ENCODE measurements at places on chromosomes 3 and 15. TPM values are rescaled to one million over a fixed set of nuclear protein-coding genes. Genes with fewer than 3 reads are reported as not detected.

DNA sequence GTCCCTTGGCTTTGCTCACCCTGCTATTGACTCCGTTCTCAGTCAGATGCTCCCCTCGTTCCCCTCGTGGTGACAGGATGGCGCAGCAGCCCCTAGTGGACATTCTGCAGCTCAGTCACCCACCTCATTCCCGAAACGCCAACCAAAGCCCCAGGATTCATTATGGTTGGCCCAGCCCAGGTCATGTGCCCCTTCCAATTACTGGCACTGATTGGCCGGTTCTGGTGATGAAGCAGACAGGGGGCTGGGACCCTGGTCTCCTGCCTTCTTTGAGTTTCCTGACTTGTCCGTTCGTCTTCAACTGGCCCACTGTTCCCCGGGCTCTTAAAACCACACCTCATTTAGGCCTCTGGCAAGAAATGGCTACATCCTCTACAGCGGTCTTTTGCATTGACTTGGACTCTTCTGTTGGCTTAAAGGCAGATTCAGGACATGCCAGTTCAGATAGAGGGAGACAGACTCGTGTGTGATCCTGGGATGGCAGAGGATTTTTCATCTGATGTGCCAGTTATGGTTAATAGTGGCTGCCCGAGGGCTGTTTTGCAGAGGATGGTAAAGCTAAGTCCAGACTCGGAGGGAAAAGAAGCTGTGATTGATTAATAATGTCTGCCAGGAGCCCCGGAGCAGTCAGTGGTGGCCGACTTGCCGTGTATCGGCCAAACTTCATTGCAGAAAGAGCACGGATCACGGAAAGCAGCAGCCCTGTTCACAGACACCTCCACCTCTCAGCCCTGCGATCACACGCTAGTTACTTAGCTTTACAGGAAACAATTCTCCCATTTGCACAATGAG, 37.8 kb downstream of the LSM3 start:
- peak; percentile 32 for DNase-seq

DNA sequence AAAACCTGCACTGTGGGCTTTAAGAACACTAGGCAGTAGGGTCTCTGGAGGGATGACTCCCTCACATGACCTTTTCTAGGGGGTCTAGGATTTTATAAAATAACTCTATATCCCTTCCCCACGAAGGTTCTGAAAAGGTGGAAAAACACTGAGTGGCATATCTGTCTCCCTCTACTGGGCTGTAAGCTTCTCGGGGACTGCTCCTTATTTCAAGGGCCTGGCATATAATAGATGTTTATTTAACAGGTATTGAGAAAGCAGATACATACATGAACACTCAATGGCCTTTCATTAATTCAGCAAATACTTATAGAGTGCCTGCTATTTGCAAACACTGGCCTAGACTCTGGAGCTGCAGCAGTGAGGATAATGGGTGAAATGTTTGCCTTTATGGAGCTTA, 146.2 kb upstream of the WNT5A start:
- DNase-seq, result no peak

DNA sequence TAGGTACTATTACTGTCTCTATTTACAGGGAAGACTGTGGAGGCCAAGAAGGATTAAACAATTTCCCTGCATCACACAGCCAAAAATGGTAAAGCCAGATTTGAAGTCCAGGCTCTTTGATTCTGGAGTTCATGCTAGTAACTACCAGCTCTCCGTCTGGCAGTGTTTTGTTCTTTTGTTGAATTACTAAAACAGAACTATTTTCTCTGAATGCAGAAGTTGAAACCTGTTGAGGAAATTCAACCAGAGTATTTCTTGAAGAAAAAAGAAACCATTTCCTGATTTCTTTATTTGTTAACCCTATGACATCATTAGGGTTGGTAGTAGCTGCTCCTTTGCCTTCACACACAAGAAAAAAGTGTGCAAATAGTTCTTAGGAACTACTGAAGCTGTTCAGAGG, 34.3 kb downstream of the CRTC3 start:
- DNase-seq, result no peak

DNA sequence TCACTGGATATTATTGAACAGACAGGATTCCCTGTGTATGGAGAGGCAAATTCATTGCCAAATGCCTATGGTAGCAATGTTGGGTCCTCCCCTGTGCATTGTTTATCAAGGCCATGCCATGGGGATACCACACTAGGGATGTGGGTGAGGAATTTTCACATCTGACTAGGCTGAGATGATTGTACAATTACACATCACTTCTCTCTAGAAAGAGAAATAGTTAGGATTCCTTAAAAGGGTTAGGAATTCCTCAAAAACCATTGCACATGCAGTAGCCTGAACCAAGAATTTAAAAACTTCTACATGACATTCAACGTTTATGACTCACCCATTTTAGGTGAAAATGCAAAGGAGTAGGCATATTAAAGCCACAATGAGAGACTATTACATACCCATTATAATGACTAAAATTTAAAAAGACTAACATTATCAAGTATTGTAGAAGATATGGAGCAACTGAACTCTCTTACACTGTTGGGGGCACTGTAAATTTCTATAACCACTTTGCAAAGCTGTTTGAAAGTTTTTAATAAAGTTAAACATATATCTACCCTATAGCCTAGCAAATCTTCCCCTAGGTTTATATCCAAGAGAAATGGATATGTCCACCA, 175.9 kb downstream of the THRB start:
- no peak for DNase-seq

GOLGA6A gene
- total RNA-seq, result not detected

DNA sequence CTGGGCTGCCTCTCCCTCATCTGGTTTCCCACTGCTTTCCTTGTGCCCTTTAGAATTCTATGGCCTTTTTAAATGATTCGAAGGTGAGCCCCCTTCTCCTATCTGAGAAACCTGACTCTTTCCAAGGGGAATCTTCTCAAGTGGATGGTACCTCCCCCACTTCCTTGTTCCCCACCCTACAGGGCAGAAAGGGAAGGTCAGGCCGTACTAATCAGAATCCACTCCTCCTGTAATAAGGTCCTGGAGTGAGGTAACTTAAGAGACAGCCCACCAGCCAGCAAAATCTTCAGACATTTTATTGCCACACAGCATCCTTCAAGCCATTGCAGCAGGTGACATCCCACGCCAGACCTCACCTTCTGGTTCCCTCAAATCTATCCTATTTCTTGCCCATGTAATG, 84.5 kb downstream of the MINAR1 start:
- DNase-seq, result no peak

DNA sequence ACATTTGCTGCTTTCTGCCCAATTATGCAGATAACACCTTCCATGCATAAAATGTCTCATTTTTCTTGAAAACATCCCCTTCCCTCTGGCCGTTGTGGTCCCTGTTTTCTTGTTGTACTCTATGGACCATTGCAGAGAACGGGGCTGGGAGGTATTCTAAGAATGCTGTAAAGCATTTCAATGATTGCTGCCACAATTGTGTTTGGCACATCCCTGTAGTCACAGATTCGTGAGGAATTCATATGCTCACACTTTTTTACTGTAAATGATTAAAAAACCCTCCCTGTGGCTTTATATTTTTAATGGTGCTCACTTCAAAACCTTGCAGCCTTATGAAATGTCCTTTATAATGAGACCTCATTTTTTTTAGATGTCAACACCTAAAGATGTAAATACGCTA, 207.2 kb upstream of the GBE1 start:
- no peak for DNase-seq

GRCh38 chr3:12613250-12613649, 50.7 kb downstream of the RAF1 start:
- DNase-seq, result no peak

LMCD1 gene
- total RNA-seq, result 3.5 TPM

GRCh38 chr3:45978006-45978761, 17.4 kb downstream of the FYCO1 start:
- DNase-seq, result peak; percentile 87

GRCh38 chr15:60928970-60929369, 300.1 kb downstream of the RORA start:
- DNase-seq, result no peak

DNAH12 gene
- total RNA-seq, result not detected

ROPN1 gene
- not detected for total RNA-seq

DNA sequence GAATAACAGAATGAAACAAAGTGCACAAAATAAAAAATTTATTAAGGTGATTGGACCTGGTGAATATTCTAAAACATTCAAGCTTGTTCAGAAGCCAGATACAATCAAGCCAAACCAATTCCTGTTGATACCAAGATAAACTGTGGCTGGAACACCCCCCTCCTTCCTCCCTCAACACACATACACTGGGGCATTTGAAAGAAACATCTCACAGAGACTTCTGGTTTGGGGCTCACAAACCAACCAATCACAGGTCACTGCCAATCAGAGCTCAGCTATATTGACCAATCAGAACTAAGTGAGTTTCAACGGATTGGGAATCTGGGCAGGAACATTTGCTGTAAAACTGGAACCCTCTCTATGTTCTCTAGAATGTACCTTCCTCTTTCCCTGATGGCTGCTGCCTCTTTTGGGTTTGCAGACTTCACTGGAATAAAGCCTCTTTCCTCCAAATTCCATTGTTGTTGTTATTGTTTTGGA, 340.6 kb upstream of the GOLIM4 start:
- DNase-seq, result no peak

GABRB3 gene
- 0.12 TPM for total RNA-seq

DNA sequence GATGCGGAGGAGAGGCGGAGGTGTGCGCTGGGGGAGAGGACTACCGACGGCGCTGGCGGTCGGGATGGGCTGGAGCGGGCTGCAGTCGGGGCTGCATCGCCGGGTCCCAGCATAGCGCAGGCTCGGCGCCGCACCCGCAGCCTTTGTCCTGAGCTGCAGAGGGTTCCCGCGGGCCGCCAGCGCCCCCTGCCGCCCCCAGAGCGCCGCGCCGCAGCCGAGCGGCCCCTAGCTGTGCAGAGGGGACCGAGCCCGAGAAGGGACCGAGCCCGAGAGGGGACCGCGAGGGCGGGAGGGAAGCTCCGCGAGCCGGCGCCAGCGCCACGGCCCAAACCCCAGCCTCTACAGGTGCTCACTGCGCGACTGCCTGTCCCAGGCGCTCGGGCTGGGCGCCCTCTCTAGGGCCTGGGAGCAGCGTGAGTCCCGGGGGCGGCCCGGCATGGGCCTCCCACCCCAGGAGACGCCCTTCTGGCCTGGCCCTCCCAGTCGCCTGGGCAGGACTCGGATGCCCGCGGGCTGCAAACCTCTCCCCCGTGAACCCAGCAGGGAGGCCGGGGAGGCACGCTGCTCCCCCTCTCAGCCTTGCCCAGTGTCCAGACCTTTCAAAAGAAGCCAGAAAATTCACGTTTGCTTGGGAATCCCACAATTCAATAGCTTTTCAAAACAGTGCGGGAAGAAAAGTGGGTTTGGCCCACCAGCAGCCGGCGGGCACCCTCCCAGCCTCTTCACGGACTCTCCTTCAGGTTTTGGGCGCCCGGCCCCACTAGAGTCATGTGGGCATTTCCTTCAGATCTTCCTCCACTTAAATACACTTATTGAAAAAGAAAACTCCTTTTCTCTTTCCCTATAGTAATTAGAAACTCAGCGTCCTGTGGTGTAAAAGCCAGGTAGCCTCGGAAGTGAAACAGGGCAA, 134.7 kb downstream of the TPRA1 start:
- peak; percentile 75 for DNase-seq

CACNA2D3 gene
- not detected for total RNA-seq

- no peak for DNase-seq
Observed at GRCh38 chr3:134282659-134283047, 32.0 kb upstream of the RYK start.

C3orf18 gene
- total RNA-seq, result 16.7 TPM

DNA sequence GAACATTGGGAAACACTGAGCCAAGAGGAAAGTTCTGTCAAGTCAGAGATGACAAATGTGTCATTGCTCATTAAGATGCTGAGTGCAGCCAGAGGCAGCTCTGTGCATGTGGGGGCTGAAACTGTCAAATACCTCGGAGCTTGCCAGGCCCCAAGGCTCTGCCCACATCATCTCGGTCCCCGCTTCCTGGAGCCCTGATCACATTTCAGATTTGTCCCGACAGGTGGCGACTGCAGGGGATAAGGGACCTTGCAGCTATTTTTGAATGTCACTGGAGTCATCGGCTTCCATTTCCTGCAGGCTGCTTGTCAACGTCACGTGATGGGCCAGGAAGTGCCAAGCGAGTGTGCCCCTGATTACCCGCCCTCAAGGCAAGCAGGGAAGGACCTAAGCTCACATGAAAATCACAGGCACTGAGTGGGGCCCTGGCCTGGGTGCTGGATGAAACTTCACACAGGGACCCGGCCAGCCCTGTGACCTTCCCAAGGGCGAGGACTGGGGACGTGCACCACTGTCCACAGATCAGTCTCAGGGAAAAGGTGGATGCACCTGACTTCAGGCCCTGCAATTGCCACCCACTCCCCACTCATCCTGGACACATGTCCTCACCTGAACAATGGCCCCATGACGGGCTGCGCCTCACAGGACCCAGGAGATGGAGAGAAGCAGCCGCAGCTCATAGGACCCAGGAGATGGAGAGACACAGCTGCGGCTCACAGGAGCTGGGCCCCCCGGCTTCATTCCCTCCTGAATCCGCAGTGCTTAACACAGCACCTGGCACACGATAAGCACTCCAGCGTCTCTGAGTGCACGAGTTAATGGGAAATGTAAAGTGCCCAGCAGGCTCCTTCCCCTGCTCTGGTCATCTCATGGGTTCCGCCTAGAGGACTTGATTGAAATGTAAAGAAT, 73.4 kb downstream of the NUP210 start:
- DNase-seq, result peak; percentile 91

CFAP91 gene
- total RNA-seq, result 0.31 TPM

DNA sequence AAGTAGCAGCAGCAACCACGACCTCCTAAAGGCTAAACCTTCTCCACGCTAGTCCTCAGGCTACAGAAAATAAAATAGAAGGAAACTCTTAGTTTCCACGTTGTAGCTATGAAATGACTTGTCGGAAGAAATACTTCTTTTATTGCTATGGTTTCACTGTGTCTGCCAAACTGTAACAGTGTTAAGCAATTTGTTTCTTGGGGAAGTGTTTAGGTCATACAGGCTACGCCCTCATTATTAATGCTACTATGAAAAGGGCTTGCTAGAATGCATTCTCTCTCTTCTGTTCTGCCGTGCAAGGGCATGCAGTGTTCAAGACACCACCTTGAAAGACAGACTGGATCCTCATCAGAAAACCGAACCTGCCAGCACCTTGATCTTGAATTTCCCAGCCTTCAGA, 462.7 kb downstream of the PLOD2 start:
- no peak for DNase-seq

DNA sequence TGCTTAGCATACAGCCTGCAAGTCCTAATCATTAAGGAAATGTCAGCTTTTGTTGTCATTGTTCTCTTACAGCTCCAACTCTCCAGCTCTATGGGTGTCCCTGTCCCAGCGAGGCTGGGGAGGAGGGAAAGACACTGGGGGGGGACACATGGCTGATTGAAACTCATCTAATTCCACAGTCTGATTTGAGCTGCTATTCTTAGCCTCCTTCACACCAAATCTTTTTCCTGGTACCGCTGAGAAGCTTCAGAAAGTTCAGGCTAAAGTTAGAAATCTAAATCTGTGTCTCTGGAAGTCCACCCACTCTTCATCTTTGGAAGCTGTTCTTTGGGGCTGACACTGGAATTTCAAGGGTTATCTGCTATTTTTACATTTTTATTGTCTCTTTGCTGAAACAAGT, 61.3 kb upstream of the RASGRP1 start:
- DNase-seq, result no peak

GRCh38 chr3:149276619-149277018, 55.0 kb upstream of the CP start:
- no peak for DNase-seq

All from activated CD4-positive, alpha-beta memory T cell treated with anti-CD3 and anti-CD28 coated beads for 36 hours (primary cell).